GF-D8 (cell line): ENCODE measurements at places on chromosomes 12 and 14.

- peak; percentile 17 for DNase-seq
Observed at GRCh38 chr12:48995086-48995879, 3.9 kb downstream of the DDN start.

- DNase-seq, result no peak
Observed at GRCh38 chr12:42450248-42450647, 124.3 kb downstream of the PPHLN1 start.

DNA sequence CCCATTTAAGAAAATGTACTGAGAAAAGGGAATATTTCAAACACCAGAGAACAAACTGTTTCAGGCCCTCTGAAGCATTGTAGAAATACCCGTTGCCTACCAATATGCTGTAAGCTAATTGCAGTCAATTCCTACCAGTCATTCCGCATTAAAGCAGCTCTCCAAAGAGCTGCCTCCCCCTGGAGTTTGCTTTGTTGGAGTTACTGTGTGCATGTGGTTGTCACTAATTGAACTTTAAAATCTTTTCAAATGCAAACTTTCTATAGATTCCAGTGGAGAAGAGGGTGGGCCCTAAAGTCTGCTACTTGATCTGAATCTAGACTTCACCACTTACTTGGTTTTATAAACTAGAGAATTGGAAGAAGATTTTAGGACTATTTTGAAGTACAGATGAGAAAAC, 112.7 kb downstream of the PLXNC1 start:
- DNase-seq, result no peak

DNA sequence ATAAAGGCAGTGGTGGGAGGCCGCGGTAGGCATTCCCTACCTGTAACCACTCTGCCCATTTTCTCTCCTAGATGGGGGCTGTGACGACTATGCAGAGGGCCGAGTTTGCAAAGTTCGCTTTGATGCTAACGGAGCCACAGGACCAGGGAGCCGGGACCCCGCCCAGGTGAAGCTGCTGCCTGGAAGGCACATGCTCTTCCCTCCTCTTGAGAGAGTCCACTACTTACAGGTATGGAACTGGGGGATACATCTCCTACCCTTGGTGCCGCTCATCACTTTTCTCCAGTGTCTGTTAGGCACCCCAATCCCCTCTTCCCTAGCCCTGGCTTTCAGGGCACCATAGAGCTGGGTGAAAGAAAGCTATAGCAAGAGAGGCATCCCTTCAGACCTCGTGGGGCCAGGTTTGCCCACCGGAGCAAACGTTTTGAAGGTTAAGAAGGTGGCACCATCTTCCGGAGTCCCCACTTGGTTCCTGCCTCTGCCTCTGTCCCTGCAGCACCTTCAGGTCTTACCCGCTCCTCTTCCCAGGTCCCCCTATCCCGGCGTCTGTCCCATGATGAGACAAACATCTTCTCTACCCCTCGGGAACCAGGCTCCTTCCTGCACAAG, 2.0 kb upstream of the P3H3 start:
- DNase-seq, result no peak

DNA sequence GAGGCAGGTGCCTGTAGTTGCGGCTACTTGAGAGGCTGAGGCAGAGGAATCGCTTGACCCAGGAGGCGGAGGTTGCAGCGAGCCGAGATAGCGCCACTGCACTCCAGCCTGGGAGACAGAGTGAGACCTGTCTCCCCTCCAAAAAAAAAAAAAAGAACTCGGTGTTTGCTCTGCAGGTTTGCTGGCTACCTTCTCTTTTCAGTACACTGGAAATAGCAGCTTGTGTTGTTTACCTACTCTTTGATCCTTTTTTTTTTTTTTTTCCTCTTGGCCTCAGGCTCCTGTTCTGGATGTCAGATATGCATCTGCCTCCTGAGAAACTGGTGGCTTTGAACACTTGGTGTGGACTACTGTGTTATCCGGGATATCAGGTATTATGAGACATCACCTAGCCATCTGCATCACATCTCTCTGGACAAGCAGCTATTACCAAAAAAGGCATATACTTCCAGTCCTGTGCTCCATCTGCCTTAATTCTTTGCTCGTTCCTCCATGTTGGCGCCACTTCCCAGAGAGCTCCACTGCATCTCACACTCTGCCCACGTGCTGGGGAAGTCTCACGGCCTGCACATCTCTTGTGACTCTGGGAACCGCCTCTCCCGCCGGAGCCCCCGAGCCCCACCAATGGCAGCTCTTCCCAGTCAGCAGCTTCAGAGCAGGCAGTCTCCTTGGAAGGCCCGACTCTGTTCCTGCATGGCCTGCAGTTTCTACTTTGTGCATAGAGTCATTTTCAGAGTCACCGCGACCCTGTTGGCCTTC, 50.9 kb upstream of the TRAF3 start:
- DNase-seq, result no peak

GRCh38 chr14:65685572-65685971, 273.0 kb downstream of the FUT8 start:
- no peak for DNase-seq

DNA sequence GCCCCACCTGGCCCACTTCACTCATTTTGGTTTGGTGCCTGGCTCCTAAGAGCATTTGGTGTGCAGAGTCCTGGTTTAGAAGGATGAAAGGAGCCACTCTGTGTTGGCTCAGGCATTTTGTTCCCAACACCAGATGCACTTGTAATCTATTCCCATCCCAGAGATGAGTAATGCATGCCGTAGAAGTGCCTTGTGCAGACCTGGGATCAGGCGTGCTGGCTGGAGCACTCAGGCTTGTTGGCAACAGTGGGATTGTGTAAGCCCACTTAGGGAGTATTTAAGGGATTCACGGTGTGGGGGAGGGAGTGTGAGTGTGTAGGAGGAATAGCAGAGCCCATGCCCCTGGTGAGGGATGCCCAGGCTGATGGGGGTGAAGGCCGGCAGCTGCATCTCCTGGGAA, 501.5 kb upstream of the TBX3 start:
- no peak for DNase-seq

GRCh38 chr12:102069707-102070106, 7.9 kb upstream of the WASHC3 start:
- no peak for DNase-seq

DNA sequence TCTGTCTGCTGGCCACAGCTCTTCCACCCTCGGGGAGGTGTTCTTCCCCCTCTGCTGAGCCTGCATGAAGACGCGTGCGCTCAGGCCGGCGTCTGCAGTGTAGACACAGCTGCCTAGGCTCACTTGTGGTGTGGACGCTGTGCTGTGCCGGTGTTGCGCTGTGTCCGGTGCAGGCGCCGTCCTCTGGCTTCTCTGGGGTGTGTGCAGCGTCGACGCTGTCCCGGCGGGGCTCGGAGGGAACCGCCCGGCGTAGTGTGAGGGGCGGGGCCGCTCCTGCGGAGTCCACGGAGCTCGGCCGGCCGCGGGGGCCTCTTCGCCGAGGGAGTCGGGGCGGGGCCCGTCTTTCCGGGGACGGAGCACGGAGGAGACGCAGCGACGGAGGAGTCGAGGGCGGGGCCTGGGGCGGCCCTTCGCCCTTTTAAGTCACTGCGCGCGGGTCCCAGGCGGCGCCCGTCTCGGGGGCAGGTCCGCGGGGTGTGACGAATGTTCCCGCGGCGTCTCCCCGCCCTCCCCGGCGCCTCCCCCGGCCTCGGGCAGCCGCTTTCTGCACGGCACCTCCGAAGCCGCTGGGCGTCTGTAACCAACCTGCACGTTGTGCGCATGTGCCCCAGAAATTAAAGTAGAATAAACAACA, 45.2 kb downstream of the NOC4L start:
- peak; percentile 80 for DNase-seq

- DNase-seq, result no peak
Observed at GRCh38 chr14:65184032-65184764, 81.9 kb upstream of the MAX start.

GRCh38 chr12:41804026-41804425, 340.6 kb downstream of the GXYLT1 start:
- DNase-seq, result no peak
